NCI-H226 (cell line): ENCODE measurements at places on chromosomes 7 and 10.

GRCh38 chr10:79374312-79375191 is 27.3 kb downstream of the PPIF start:
- DNase-seq, result peak; percentile 53

- peak; percentile 67 for DNase-seq
Measured at GRCh38 chr10:29120216-29120615, 168.7 kb upstream of the LYZL1 start.

DNA sequence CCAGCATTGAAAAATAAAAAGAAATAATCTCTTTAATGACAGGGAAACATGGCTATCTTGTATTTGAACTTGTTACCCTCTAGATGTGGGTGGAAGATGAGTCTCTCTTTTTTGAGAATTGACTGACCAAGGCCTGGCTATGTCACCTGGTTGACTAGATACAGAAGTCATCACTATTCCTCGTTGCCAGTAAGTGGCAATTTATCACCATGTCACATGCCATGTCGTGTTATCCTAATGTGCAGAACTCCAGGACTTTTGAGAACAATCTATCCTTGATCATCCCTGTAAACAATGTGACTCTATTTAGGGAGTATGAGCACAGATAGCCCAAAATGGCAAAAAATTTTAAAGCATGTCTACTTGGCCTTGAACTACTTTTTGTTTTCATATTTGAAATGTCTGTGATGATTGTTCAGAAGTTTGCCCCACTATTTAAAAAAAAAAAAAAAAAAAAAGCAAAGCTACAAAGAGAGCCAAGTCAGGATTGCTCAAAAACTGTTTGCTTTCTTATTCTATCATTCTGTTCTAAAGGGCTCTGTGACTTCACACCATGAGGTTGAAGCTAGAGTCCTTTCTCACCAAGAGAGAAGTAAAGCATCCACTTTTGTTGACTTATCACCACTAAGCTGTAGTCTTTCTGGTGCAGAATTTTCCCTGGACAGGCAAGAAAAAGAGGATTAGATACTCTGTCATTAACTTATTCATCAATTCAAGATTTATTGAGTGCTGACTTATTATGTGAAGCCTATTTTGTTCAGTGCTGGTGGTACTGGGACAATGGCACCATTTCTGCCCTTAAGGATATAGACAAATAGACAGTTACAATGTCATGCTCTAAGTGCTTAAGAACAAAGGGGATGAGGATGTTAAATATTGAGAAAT is 10.4 kb upstream of the WIPF3 start:
- DNase-seq, result no peak

- DNase-seq, result peak; percentile 52
Measured at GRCh38 chr7:106313456-106313901, 28.7 kb upstream of the NAMPT start.

DNA sequence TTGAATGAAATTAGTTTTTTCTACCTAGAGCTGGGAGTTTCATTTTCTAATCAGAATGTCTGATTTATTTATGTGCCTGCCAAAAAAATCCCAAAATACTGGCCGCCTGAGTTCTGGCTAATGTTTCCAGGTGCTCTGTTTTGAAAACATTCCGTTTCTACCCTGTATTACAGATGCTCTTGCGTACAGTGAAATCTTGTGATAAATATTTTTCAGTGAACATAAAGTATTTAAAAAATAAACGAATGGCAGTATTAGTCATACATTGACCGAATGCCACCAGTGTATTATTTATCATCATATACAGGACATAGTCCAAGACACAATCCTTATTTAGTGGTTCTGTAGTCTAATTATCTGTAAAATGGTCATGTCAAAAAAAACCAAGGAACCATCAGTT is 102.8 kb downstream of the KAT6B start:
- no peak for DNase-seq

DNA sequence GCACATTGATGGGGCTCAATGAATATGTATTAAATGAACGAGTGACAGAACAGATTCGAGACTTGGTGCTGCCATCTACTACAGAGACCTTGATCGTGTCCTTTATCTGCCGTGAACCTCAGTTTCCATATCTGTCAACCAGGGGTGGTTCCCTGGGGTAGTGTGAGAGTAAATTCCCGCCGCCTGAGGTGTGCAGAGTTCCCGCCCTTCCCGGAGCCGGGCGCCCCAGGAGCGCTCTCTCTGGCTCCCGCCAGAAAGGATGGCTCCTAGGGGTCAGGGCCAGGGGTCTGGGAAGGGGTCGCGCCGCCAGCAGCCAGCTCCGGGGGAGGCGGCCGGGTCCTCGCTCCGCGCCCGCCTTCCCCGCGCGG is 333 bp upstream of the PLCE1 start:
- no peak for DNase-seq

- DNase-seq, result peak; percentile 17
Measured at GRCh38 chr7:141754939-141755338, 9.0 kb upstream of the TAS2R3 start.

DNA sequence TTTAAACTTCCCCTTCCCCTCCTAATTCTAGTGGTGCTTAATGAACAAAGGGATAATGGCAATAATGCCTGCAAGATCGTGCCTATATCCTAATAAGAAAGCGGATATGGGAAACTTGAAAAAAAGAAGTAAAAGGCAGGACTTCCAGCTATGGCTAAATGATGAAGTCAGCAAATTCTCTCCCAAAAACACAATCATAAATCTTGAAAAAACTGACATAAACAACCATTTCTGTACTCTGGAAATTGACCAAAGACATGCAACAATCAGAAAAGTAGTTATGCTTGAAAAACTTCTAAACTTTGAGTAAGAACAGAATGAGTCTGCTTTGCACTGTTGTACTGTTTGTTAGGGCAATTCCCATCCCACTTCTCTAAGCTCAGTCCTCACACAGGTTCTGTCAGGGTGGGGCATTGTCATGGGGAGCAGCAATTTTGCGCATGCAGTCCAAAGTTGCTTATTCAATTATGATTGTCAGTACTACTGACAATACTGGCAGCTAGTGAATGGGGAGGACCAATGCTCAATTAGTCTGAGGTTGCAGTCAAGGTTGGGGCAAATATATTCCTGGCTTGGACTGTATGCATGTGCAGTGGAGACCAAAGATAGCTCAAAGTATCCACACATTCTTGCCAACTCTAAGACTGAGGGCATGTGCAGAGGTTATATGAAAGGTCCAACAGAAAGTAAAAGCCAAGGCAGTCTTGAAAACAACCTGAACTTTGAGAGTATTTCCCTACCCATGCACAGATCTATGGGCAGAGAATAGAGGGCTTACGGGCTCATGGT is 34.1 kb upstream of the ARHGAP22 start:
- DNase-seq, result no peak

DNA sequence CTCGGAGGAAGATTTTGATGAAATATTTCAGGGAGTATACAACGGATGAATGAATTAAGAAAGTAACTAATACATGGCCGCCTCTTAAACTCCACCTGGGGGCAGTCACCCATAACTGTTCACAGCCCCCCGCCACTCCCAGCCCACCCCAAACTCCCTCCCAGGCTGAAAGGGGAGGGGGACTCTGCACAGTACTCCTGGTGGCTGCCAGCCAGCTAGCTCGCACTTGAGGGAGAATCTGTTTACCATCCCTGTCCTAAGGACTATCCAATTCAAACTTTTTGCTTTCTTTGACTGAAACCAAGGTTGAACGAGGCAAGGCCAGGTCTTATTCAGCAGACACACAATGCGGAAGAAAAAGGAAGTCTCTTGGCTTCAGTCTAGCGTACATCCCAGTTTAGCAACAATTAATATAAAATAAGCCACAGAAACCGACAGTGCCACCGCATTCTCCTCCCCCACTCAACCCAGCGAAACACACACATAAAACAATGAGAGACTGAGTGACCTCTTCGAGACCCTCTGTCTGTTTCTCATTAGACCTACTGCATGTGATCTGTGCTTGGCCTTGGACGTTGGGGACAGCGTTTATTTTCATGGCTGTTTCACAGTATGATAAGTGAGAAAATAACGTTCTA is 219.5 kb downstream of the GLI3 start:
- no peak for DNase-seq

- DNase-seq, result no peak
Measured at GRCh38 chr10:96685306-96685705, 35.0 kb downstream of the PIK3AP1 start.

- peak; percentile 30 for DNase-seq
Measured at GRCh38 chr7:80699045-80699638, 60.7 kb downstream of the CD36 start.

DNA sequence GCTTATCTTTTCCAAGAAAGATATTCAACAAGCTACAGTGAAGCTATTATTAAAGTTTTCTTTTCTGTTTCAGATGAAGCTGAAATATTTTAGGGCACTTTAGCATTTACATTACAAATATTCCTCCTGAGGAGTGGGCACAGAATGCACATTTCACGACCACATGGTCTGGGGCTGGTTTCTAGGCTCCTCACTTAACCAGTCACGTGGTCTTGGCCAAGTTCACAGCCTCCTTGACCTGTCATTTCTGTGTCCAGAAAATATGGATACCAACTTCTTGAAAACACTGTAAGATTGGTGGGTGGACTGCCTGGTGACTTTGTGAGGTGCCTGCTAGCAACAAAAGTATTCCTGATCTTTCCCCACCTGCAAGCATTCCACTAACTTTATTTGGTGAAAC is 70.9 kb downstream of the FAM171A1 start:
- DNase-seq, result no peak

- DNase-seq, result no peak
Measured at GRCh38 chr10:93123766-93124165, 50.1 kb downstream of the CYP26A1 start.

DNA sequence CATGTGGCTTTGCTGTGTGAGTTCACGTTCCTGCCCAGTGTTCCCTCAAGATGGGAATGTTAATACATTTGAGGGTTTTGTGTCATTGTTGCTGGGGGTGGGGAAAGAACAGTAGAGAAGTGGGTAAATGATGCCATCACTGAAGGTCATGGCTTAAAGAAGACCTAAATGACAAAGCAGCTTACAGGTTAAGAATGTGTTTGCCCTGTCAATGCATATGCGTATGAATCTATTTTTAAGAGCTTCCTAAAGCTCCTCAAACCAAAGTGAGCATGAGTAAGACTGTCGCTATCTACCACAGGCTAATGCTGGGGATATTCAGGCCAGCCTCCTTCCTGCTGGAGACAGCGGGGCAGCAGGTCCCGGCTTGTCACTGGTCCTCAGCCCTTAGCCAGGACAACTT is 162.9 kb downstream of the CREB5 start:
- DNase-seq, result no peak
